ENCODE measurements at places on chromosomes 2 and 18.

- DNase-seq: no peak
These were observed 184.1 kb downstream of the ACKR3 start for GRCh38 chr2:236753606-236754270.

DNA sequence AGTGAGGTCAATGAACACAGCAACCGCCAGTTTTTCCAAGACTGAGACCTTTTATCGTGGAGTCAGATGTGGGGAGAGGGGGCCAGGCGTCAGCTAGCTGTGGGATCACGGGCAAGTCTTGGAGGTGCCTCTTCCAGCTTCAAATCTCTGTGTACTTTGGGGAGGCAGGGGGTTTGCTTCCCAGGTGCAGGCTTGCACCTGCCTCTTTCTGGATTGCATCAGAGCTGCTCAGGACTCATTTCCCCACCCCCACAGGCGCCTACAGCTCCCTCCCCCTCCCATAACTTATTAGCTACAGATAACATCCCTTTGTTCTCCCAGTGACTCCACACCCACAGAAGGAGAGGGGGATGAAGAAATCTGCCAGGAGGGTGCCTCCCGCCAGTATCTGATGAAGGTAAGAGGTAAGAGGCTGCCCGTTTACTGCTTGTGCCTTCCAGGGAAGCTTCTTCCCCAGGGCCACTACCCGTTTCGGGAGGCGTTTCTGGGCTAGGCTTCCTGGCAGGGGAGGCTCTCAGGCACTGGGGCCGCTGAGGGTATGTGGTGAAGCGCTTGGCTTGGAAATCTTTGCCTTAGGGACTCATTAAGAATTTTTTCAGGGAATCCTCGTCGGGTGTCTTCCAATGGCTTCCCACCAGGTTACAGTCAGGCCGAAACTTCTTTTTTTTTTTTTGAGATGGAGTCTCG, 18.8 kb upstream of the MRPL33 start:
- DNase-seq: no peak

DNA sequence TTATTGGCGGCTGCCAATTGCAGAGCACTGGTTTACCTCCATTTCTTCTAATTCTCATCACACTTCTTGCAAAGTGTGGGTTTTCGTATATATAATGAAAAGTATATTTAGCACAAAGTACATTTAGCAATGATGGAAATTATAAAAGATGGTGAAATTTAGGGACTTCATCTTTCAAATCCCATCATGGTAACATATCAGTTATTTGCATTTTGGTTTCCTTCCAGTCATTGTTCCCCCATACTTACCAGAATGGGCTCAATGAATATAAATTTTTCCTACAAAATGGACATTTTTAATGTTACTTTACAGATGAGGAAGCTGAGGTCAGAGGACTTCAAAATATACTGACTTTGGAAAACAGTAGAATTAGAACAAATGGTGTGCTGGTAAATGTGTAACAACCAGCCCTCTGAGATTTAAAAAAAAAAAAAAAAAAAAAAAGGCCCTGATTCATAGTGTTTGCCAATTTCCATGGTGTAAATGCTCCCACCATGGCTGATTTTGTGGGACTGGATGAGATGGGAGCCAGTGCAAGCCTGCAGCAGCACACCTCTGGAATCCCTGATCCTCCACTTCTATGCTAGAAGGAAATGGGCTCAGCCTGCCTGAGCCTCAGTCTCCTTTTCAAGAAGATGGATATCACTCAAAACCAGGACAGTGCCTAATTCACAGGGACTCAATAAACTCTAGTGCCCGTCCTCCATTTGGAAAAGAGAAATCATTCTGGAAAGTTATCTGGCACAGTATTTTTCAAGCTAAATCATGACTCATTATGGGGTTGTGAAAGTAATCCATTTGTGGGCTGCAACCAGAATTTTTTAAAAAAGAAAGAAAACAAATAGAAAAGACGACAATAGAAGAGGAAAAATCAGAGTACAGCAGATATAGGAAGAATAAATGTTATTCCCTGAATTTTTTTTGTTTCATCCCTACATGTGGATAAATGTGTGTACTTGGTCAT, 34.0 kb downstream of the LBH start:
- no peak for DNase-seq

- no peak for DNase-seq
These were observed 13.5 kb downstream of the CMPK2 start for GRCh38 chr2:6852195-6852594.

- no peak for DNase-seq
These were observed 311.4 kb upstream of the UBE2E3 start for GRCh38 chr2:180669016-180669415.

- DNase-seq: no peak
These were observed 221.5 kb upstream of the NCKAP5 start for GRCh38 chr2:133789743-133790142.

GRCh38 chr2:203583701-203584100, 48.6 kb upstream of the RAPH1 start:
- DNase-seq: no peak

- no peak for DNase-seq
These were observed 37.7 kb downstream of the INPP4A start for GRCh38 chr2:98482362-98482761.

DNA sequence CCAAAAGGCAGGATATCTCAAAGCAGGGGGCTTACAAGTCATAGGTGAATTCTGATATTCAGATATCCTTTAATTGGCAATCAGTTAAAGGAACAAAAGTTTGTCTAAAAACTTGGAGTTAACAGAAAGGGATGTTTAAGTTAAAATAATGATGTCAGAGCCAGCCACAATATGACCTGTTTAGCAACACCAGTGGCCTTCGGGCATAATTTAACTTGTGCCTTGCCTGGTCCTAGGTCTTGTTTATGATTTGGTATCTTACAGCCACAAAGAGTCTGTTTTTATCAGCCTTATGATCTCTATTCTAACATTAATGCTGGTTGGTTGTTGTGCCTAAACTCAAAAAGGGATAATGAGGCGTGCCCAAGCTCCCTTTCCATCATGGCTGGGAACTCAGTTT, 252.9 kb downstream of the RNF152 start:
- DNase-seq: no peak

GRCh38 chr2:54577944-54578647, 122.0 kb downstream of the SPTBN1 start:
- no peak for DNase-seq

GRCh38 chr18:21735452-21736015, 5.1 kb upstream of the MIB1 start:
- DNase-seq: no peak

DNA sequence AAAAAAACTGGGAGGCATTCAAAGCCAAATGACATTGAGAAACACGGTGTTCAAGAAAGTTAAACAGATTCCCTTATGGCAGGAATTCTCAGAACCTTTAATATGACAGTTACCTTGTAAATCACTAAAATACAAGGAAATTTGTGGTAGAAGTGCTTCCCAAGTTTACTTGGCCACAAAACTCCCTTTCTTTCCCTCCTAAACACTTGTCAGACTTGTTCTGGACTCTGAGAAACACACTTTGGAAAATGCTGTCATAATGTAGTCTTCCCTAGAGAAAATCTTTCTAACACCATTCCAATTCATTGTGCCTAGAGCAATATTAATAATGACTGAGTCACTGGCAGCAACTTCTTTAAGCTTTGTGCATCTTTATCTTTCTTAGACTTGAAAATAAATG, 140.4 kb downstream of the ANKRD44 start:
- DNase-seq: no peak

- DNase-seq: no peak
These were observed 72.1 kb upstream of the LYPD6B start for GRCh38 chr2:148966438-148966758.

DNA sequence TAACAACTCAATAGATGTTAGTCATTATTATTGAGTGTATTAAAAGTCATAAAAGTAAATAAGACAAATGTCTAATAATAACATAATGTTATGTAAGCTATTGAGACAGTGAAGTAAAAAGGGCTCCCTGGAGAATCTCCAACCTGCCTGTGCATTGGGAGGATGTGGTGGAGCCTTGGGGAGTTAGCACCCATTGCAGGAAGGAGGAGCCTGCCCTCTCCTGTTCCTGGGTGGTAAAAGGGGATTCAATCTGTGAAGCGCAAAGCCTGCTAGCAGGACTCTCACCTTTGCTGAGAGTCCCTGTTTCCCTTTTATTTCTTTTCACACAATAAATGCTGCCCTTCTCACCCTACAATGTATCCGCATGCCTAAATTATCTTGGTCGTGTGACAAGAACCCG, 206.1 kb downstream of the RAB3GAP1 start:
- no peak for DNase-seq

DNA sequence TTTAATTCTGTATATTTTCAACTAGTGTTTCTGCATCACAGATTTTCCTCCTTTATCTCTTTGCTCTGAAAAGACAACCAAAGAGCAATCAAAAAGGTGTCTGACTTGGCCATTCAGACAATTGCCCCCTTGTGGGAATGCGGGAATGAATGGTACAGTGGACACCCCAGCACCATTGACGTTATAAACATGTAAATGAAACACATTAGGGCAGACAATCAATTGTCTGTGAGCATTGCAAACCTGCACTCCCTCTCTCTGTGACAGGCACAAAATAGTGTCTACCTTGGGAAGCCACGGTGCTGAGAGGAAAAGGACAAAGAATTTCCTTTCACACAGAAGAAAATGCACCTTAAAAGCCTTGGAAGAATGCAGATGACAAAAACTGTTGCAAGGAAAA, 8.0 kb downstream of the ZEB2 start:
- no peak for DNase-seq

DNA sequence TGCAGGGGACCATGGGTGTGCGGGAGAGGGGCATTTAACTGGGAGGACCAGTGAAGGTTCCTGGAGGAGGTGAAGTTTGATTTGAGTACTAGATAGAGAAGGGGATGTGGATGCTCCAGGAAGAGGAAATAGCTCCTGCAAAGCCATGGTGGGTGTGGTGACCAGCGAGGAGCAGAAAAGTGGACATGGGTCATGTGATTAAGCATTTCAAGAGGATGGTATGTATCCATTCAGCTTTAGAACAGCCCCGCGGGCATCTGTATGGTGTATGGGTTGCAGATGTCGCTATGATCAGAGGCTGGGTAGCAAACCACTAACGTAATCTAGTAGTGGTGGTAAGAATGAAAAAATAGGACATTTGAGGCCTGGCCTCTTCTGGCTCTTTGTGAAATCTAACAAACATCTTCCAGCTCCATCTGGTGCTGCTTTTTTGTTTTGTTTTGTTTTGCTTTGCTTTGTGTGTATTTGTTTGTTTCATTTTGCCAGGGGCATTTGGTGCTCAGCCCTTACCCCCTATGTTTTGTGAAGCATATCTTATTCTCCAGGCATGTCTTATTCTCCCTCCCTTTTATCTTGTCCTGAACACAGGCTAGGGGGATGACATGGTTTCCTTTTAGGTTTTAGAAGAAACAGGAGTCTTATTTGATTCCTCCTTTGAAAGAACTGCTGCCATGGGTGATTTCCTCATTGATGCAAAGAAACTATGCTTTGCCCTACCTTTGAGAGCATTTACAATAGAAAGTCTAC, 226.1 kb downstream of the LRRTM1 start:
- DNase-seq: no peak

GRCh38 chr2:15115776-15116175, 445.4 kb downstream of the NBAS start:
- DNase-seq: no peak

DNA sequence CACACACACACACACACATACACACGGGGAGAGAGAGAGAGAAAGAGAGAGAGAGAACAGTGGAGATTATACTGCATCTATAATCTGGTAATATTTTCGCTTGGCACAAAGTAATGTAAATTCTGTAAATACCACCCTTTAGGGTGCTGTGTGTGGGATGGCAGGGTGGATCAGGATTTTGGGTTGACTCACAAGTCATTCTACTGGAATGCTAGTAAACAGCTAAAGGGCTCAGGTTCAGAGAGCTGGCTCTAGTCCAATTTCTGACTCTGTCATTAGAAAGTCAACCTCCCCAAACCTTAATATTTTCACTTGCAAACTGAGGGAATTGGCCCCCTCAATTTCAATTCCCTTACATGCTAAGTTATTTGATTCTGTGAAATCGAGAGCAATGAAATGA, 308.3 kb downstream of the TSN start:
- DNase-seq: no peak

- DNase-seq: no peak
These were observed 386.4 kb downstream of the PIK3C3 start for GRCh38 chr18:42341423-42341822.

- DNase-seq: no peak
These were observed 3.1 kb upstream of the TCF23 start for GRCh38 chr2:27145682-27146081.

DNA sequence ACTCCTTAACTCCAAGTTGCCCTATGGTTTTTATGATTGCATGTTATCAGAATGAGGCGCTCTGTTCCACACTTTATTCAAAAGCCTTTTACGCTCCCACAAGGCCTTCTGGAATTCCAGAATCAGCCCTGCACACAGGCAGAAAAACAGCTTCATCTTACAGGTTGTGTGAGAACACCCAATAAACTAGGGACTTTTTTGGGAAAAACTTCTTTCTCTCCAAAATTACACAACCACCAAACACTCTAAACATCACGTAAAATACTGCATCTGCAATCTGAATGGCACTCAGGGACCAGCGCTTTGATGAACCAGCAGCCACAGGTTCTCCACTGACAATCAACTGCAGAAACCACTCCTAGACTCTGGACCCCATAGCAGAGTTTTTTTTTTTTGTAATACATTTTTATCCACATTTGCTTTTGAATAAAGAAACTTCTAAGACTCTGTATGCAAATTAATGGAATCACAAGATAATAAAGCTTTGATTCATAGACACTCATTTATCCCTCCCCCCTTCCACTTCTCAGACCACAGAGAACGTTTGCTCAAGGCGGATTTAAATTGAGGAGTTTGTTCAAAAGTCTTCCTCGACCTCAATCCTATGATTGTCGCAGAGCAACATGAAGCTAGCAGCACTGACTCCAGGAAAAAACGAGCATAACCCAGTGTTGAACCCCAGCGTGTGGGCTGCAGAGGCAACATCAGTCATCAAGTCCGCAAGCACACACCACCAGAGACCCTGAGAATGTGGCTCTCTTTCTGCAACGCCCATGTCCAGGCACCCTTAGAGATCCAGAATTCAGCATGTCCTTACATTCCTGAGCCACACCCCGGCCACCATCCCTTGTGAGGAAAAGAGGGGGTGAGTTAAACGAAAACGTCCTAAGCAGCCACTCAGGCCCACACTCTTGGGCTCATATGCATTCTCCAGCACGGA, 116.5 kb downstream of the MBP start:
- no peak for DNase-seq

GRCh38 chr18:9808295-9809241, 77.2 kb upstream of the TXNDC2 start:
- no peak for DNase-seq

DNA sequence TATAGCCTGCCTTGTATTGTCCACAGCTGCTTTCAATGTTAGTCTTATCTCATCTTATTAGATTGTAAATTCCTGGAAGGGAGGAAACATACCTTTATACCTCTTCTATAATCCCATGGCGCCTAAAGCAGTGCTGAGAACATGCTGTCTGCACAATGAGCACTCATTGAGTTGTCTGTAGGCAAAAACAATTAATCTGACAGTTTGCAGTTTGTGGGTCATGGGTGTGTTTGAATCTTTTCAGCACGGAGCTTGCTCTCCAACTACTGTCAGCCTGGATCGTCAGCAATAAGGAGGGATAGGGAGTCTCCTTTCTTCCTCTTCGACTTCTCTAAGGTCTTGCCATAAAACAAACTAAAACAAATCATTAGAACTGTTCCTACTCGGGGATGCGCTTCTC, 26.5 kb upstream of the GREB1L start:
- no peak for DNase-seq

All from stimulated activated CD8-positive, alpha-beta memory T cell treated with anti-CD3 and anti-CD28 coated beads, Interleukin-7, amount 100 ng/mL, for 1 hour (primary cell).